ENCODE measurements at places on chromosomes 1 and 21.

DNA sequence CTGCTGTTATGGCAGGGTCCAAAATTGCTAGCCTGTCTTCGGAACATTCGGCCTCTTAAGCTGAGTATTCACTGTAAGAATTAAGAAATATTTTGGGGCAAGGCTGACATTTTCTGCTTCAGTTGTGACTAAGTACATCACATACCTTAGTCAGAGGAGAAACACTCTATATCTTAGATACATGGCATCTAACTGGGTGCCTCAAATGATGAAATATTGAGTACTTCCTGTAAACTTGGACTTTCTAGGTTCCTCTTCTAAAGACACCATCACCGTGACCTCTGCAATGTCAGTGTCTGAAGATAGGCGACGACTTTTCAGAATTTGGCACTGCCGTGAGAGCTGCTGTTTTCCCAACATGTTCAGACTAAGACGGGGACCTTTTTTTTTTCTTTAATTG, 65.6 kb downstream of the PCBP3 start:
- DNase-seq: no peak

- DNase-seq: no peak
These were observed 51.2 kb downstream of the CCDC185 start for GRCh38 chr1:223444411-223444810.

- no peak for DNase-seq
These were observed 26.8 kb upstream of the RASAL2 start for GRCh38 chr1:178066908-178067614.

- no peak for DNase-seq
These were observed 14.5 kb downstream of the SORT1 start for GRCh38 chr1:109383087-109383779.

- DNase-seq: peak; percentile 53
These were observed 17.2 kb upstream of the PLA2G2E start for GRCh38 chr1:19940486-19941205.

GRCh38 chr1:81899214-81899821, 98.6 kb downstream of the ADGRL2 start:
- DNase-seq: no peak

- no peak for DNase-seq
These were observed 650.4 kb upstream of the PRMT6 start for GRCh38 chr1:106406114-106406513.

DNA sequence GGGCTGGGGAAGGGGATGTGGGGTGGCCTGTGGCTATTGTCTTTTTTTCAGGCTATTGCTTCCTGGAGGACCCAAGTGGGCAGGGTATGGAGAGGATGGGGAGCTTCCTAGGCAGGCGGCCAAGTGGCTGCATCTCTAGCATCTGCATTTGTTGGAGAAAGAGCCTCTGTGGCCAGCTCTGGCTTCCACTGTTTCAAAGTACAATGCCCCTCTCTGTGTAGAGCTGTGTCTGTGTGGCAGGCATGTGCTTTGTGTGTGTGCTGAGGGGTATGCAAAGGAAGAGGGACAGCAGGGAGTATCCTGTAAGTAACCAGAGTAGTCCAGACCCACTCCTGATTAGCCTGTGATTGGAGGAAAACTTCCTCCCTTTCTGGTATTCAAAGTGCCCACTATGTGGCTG, 40.6 kb downstream of the KCNA2 start:
- no peak for DNase-seq

DNA sequence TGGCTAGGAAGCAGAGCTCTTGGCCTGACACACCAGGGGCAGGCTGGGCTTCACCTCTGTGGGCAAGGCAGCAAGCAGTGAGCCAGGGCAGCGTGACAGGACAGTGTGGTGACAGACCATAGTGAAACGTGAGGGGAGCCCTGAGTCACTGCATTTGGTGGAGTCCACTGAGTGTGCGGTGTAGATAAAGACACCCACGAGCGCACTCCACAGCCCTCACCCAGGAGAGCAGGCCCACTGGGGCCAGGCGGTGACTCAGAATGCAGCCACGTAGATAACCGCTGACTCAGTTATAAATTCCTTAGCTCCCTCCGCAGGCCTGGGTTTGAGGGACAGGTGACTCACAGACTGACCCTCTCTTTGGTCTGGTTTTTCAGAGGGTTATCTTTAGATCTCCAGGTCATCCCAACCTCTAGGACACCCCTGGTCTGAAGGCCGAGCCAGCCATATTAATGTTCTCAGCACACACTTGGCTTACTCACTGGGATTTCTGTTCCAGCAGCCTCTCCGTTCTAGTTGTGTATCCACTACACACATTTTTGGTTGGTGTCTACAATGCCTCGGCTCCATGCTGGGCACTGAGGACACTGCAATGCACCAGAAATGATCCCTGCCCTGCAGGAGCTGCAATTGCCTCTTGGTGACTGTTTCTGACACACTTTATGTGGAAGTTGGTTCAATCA, 90.2 kb upstream of the TSPAN2 start:
- no peak for DNase-seq

DNA sequence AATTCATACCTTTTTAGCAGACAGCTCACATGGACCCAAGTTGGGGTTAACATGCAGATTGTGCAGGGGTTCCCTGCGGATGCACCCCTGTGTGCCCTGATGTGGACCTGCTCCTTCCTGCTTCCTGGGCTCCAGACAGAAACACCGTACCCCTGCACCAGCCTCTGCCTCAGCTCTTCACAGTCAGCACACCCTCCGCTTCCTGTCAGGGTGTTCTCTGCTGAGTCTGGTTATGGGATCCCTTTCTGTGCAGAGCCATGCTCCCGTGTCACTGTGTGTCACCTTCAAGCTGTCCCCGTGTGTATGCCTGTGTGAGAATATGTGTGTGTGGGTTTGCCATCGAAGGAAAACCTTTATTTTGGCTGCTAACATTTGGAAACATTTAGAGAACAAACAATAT, 48.7 kb upstream of the KCNJ15 start:
- DNase-seq: no peak

DNA sequence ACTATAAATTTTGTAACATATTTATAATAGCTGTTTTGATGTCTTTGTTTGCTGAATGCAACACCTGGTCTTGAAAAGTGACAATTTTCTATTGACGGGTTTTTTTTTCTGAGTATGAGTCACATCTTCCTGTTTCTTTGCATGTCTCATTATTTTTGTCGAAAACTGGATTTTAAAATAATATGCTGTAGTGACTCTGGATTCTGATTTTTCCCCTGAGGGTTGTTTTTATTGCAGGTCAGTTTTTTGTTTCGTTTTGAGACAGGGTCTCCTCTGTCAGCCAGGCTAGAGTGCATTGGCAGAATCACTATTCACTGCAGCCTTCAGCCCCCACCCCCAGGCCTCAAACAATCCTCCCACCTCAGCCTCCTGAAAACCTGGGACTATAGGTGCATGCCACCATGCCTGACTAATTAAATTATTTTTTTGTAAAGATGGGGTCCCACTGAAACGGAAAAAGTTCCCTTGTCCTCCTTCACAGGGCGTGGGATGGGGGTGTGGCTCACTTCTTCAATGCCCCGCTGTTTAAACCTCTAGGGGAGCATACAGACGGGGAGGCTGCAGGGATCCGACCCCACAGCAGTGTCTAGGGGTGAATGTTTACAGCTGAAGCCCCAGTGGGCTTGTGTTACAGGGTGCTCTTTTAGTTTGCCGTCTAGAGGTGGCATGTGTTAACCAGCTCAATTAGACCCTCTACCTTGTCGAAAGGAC, 11.3 kb upstream of the PPIE start:
- no peak for DNase-seq

- DNase-seq: peak; percentile 65
These were observed 187.3 kb downstream of the SLC44A5 start for GRCh38 chr1:75423616-75424015.

- DNase-seq: no peak
These were observed 29.6 kb upstream of the LRRC8D start for GRCh38 chr1:89791064-89791726.
